ENCODE measurements at places on chromosomes 1 and 21.

GRCh38 chr1:87940421-87940820 is 611.7 kb downstream of the LMO4 start:
- DNase-seq, result no peak

- DNase-seq, result no peak
These were observed 385.6 kb downstream of the HLX start for GRCh38 chr1:221264848-221265247.

GRCh38 chr21:26852423-26852822 is 7.2 kb upstream of the ADAMTS1 start:
- DNase-seq, result no peak

DNA sequence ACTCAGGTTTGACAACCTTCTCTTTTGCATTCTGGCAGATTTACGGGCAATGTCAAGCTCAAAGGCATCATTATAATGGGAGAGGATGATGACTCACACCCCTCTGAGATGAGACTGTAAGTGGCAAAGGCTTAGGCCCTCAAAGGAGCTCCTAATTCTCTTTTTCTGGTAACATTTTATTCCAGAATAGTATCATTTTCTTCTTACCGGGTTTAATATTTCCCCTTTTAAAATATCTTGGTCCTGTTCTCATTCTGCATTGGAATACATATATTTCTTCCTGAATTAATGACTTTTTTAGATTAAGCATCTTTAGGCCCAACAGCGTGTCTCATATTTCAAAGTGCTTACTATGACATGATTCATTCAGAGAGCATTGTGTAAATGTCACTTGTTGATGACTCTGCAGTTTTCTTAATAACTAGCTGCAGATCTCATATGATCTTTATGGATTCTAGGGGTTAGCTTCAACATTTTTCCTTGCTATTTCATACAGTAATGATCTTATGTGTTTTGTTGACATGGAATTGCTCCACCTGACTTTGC is 1.7 kb downstream of the PITHD1 start:
- DNase-seq, result no peak

GRCh38 chr1:160376525-160377131 is 9.8 kb downstream of the NHLH1 start:
- no peak for DNase-seq

DNA sequence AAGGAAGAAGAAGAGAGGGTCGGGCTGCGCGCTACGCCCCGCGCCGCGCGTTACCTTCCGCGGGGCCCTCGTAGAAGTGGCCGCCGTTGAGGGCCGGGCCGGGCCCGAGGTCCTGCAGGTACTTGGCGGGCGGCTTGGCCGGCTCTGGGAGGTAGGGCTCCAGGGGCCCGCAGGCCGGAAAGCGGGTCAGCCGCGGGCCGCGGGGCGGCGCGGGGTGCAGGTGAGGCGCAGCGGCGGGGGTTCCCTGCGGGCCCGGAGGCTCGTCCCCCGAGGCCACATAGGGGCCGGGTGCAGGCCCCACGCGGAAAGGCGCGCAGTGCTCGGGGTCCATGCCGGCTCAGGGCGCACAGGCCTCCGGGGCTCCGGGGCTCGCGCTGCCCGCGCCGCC is 196 bp downstream of the ALX3 start:
- DNase-seq, result no peak

DNA sequence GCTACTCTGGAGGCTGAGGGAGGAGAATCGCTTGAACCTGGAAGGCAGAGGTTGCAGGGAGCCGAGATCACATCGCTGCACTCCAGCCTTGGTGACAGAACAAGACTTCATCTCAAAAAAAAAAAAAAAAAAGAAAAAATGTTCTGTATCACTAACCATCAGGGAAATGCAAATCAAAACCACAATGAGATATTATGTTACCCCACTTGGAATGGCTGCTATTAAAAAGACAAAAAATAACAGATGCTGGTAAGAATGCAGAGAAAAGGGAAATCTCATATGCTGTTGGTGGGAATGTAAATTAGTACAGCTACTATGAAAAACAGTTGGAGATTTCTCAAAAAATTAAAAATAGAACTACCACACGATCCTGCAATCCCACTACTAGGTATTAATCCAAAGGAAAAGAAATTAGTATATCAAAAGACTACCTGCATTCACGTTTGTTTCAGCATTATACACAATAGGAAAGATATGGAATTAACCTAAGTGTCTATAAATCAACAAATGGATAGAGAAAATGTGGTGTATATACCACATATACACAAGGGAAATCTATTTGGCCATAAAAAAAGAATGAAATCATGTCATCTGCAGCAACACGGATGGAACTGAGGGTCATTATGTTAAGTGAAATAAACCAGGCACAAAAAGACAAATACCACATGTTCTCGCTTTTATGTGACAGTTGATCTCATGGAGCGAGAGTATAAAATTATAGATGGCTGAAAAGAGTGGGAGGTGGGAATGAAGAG is 62.6 kb downstream of the ABL2 start:
- DNase-seq, result no peak

GRCh38 chr1:148263906-148264255 is 111.8 kb upstream of the NBPF11 start:
- DNase-seq, result no peak

DNA sequence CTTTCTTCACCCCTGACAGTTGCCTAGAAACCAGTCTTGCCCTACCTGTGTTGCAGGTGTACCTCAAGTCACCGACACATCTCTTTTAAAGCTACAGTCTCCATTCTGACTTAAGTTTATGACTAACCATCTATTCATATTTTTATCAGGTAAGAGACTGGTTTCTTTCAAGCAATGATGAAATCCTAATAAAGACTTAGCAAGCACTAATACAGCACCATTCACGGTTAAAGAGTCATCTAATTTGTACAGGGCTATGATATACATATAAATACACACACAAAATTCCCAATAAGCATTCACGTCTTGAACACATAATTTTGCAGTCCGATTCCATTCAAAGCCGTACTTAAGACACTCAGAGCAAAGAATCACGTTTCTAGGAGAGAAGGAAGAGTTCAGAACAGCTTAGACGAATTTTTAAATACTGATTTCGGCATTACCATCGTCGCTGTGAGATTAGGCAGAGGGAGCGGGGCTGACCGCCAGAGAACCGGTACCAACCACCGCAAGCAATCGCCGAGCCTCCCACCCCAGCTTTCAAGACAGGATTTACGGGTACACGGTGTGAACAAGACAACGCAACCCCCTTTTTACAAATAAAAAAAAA is 943 bp downstream of the ERRFI1 start:
- DNase-seq, result no peak

GRCh38 chr21:46325073-46325912 is 1.3 kb downstream of the PCNT start:
- no peak for DNase-seq

DNA sequence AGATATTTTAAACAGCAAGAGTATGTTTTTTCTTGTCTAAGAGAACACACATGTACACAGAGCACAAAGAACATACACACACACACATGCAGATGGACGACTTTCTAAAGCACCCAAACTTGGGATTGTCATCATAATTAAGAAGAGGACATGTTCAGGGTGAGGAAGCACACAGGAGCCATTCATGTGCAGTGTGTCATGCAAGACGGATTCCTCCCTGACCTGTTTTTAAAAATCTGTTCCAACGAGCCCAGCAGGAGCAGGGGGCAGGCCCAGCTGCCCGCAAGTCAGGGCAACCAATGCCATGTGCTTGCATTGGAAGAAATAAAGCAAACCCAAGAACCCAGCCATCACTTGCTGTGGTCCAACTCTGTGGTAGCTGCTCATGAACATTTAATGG is 167.3 kb upstream of the ZNF644 start:
- no peak for DNase-seq

- no peak for DNase-seq
These were observed 103.7 kb downstream of the COQ8A start for GRCh38 chr1:227043755-227044154.

GRCh38 chr1:158112994-158113758 is 67.5 kb upstream of the CD1D start:
- no peak for DNase-seq

- DNase-seq, result no peak
These were observed 346.9 kb upstream of the DAB1 start for GRCh38 chr1:57770772-57771171.

DNA sequence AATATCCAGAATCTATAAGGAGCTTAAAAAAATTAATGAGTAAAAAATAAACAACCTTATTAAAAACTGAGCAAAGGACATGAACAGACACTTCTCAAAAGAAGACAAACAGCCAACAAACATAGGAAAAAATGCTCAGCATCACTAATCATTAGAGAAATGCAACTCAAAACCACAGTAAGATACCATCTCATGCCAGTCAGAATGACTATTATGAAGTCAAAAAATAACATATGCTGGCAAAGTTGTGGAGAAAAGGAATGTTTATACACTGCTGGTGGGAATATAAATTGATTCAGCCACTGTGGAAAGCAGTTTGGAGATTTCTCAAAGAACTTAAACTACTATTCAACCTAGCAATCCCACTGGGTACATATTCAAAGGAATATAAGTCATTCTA is 25.3 kb downstream of the PIGK start:
- DNase-seq, result no peak

GRCh38 chr21:44497703-44498126 is 42.3 kb downstream of the KRTAP10-1 start:
- DNase-seq, result no peak

GRCh38 chr1:182644886-182645285 is 39.5 kb downstream of the RGS8 start:
- no peak for DNase-seq

DNA sequence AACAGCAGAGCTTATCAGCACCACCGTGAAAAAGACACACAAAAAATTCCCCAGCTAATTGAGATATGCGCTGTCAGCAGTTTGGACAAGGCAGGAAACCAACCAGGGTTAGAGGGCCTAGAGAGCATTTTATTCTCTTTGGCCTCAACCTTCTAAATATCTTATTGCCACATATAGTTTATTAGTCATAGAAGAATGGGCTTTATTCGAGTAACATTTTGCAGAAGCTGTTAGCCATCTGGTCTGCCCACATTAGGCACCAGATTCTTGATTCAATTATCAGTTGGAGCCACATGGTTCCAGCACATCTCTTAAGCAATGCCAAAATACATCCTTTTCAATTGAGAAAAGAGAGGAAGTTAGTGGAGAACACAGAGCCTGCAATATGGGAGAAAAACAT is 109.9 kb upstream of the CXADR start:
- DNase-seq, result no peak

DNA sequence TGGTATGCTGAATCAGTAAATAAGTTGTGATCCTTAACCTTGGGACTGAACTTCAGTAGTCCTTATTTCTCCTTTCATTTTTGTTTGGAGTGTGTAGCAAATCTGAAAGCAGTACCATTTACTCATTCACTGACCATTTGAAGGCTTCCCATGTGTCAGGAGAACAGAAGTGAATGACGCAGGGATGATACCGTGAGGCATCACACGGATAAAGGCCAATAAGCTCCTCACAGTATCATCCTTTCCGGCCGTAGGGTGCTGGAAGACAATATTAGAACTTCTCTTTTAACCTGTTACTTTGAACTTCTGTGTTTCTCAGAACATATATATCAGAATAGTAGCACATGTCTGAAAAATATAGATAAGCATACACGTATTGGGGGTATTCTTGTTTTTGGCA is 21.3 kb downstream of the BACH1 start:
- DNase-seq, result no peak

- DNase-seq, result peak; percentile 55
These were observed 278.2 kb downstream of the RRAGC start for GRCh38 chr1:38581396-38581795.

DNA sequence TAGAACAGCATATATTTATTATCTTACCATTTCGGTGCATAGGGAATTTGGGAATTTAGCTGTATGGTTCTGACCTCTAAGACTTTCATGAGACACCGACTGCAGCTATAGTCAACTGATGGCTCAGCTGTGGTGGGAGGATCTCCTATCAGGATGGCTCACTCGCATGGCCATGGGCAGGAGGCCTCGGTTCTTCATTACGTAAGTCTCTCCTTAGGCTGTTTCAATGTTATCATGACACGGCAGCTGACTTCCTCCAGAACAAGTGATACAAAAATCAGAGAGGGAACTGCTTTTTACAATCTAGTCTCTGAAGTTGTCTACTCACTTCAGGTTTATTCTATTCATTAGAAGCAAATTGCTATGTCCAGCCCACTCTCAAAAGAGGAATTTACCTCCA is 13.3 kb upstream of the CAPN8 start:
- DNase-seq, result peak; percentile 26

GRCh38 chr21:21183092-21183491 is 184.9 kb downstream of the NCAM2 start:
- no peak for DNase-seq

DNA sequence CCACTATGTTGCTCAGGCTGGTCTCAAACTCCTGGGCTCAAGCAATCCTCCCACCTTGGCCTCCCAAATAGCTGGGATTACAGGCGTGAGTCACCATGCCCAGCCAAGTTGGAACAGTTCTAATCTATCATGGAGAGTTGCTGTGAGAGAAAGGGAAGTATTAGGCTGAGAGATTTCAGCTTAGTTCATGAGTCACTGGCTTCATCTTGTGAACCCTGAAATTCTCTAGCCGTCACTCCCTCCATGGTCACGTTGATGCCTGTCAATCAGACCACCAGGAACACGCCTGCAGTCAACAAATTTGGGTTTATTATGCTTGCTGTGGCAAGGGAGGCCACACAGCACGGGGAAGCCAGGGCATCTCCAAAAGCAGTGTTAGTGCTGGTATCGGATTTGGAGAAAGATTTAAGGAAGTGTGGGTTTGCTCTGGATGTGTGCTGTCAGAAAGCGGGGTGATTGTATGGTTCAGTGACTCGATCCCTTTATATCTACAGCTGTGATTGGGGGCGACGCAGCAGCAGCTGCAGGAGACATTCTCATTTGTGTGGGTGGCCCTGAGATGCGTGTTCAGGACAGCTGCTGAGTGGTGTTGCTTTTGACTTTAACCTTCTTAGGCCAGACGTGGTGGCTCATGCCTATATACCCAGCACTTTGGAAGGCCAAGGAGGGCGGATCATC is 18.7 kb downstream of the UQCRHL start:
- DNase-seq, result no peak

Measured in suprapubic skin (tissue), 4 donors.